ENCODE measurements at places on chromosomes 3 and 15.

- no peak for DNase-seq
These were observed 32.7 kb downstream of the SMAD3 start for GRCh38 chr15:67097930-67098740.

GRCh38 chr3:129162729-129163579, 2.1 kb upstream of the ISY1 start:
- no peak for DNase-seq

DNA sequence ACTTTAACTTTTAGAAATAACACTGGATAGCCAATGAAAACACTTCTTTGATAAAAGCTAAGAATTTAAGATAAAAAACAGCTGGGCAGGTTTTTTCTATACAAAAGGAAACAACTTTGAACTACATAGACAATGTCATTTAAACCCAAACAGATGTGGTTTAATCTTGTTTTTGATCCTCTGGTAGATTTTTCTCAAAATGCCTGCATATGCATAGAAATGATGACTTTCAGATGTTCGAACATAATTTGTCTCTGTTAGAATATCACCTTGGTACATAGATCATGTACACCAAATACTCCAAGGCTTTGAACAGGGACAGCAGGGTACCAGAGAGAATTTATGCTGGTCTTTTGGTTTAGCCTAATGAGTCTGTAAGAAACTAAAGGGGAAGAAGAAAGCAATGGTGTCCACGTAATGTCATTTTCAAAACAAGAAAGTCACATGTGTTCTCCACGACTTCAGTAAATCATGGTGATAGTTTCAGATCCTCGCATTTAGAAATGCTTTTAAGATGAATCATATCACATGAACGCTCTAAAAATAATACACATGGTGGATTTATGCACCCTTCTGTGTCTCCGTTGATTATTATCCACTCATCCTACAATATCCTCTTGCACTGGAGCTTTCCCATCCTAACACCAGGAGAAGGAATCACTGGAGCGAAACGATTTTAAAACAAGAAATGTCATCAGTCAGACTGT, 160.1 kb upstream of the PDZRN3 start:
- DNase-seq, result no peak

GRCh38 chr15:86829245-86829644, 749.6 kb downstream of the AGBL1 start:
- DNase-seq, result no peak

DNA sequence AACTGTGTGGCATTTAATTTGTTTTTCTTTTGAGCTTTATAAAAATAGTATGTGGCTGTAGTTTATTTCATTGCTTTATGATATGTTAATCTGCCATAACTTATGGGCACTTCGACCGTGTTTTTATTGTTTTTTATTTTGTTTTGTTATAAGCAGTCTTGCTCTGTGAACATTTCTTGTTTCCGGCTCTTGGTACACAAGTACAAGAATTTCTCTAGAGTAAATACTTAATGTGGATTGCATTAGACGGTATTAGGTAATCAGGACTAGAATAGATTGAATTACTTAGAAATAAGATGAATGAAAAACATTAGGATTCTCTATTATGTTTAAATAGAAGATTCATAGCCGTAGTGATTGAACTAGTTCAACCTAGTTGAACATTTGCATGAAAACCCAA, 2.1 kb downstream of the ZFAND6 start:
- DNase-seq, result no peak

GRCh38 chr3:190036631-190037030, 84.1 kb downstream of the P3H2 start:
- DNase-seq, result no peak

DNA sequence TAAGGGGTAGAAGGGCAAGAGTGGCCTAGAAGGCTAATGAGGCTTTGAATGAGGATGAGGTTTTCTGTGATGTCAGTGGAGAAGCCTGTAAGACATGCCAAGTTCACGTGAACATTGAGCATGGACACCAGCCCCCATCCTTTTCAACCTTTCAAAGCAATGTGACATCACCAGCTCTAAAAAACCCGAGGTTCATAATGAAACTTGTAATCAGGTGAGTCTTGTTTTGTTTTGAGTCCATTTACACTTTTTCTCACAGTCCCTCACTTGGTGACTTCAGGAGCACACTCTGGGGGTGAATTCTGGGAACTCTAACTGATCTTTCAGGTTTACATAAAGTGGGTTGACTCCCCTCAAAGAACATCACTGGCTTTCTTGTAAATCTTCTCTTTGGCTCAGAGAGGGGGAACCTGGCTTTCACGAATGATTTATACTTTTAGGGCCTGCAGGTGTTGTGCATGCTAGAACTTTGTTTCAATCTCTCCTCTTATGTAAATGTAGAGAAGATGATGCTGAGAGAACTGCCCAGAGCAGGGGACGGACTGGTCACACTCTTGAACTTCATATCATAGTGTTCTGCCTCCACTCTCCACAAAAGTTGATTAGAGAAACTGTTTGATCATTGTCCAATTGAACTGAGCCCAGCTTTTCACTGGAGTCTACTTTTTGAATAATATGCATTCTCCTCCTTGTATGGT, 224.7 kb upstream of the SATB1 start:
- DNase-seq, result no peak

DNA sequence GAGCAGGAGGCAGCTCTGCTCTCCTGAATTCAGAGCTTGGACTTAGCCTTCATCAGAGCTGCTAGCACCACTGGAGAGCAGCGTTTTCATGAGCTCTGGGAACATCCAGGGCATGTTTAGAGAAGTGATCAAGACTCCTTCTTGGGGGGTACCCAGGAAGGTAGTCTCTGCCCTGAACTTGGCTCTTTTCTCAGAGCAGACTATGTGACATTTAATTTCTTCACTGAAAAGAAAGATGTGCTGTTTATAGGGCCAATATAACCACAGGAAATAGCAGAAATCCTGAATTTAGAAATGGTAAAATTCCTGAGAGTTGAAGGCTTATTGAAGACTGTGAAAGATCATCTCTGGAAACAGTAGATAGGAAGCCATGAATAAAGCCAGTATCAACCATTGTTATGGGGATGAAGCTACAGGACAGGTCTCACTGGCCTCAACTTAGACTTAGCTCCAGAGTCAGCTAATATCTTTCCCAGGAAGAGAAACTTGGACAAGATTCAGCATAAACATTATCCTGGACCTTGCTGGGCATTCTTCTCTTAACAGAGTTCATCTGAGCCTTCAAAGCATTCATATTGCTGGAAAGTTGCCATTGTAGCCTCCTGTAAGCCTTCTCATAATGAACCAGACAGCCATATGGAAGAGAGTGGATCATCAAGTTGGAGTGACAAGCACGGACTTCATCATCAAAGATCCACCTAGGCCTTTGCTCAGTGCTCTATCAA, 386.6 kb upstream of the THBS1 start:
- DNase-seq, result no peak

DNA sequence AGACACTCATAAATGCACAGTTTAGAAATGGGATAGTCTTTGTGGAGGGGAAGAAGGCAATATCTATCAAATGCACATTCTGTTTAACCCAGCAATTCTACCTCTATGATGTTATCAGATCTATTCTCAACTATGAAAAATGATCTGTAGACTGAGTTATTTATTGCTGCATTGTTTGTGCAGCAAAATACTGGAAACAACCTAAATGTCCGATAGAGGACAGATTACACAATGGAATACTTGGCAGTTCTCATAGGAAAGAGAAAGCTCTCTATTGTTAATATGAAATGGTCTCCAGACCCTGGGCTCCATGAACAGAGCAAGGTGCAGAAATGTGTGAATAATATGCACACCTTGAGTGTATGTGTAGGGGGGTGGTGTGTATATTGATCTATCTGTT, 49.0 kb upstream of the SELENOK start:
- no peak for DNase-seq

DNA sequence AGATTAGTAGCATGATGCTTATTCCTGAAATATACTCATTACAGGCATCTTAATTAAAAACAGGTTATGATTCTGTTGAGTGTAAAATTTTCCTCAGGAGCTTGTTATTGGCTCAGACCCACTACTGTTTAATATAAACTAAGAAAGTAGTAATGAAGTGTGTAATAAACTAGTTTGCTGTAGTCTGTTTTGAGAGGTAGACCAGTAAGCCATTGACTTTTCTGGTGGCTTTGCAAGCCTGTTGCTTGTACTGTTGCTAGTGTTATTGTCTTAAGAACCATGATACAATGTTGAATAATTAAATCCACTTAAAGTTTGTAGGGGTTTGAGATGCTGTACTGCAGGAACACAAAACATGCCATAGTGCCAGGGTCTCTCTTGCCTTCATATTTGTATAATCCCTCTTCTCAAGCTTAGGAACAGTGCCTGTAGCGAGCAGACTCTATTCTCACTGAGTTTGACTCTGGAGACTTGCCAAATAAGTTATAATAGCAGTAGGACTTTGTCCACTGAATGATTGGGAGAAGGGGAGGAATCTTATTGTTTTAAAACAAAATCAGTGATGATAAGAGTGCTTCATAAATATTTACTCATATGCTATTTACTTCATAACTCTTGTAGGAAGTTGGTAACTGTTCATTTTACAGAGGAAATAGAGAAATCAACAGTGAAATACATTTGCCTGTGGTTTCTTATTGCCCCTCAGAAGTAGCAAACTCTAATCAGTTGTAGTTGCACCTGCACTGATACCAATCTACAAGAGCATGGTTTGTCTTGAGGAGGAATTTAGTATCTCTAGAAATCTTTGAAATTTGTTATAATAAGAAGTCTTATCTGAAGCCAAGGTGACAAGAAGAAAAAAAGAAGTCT, 13.4 kb downstream of the TCF12 start:
- no peak for DNase-seq

DNA sequence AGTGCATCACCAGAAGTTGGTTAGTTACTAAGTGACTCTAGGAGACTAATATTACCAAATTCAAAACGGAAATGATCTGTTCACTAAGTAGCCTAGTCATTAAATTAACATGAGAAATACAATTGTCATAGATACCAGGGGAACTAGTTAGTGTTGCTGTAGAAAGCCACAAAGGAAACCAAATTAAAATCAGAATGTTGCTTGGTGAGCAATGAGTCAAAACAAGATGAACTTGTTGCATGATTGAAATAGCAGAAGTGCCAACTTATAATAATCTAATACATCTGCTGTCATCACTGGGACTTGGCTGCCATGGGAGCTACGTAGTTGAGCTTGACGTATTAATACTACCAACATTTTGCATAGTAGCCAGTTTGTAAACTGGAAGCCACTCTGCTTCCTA, 458.1 kb downstream of the DIPK2A start:
- DNase-seq, result no peak

- no peak for DNase-seq
These were observed 235.4 kb downstream of the FOXP1 start for GRCh38 chr3:71348001-71348632.

DNA sequence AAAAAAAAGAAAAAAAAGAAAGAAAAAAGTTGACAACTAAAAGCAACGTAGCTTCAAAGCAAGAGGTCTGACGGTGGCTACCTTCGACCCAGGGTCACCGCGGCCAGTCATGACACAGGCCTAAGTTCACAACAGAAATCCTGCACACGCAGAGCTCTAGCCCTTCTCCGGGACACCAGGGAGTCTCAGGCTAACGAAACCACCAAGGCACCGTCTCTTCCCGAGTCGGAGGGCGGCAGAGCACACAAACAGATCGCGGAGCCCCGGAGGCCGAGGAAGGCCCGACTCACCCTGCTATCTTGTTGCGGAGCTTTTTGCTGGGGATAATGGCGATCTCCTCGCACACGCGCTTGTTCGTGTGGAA, 584 bp downstream of the RPS17 start:
- no peak for DNase-seq

DNA sequence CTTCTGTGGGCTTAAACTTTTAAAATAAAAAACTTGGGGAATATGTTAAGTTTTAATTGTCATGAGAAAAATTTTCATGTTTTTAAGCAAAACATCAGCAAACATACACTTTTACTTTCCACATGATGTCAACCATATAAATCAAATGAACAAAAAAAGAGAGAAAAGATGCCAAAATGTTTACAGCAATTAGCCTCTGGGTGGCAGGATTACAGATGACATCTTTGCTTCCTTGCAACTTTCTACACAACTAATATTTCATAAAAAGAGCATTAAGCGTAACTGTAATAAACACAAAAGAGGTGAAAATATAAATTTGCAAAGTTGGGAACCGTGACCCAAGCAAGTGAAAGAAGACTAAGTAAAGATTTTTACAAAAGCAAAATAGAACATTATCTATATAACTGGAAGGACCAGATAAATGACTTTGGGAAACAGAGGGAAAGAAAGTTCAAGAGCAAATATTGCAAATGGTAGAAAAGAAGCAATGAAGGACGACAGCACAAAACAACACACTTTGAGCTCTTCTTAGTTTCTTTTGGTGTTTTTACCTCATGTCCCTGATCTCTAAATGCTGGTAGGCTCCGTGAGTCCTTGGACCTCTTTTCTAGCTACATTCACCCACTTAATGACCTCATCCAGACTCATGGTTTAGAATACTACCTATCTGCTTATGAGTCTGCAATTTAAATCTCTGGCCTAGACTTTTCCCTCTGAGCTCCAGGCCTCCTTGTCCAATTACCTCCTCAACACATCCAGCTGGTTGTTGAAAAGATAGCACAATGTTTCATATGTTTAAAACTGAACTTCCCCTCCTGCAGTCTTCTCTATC, 9.4 kb downstream of the TP53BP1 start:
- DNase-seq, result no peak

GRCh38 chr3:177426878-177427495, 229.7 kb upstream of the TBL1XR1 start:
- no peak for DNase-seq

DNA sequence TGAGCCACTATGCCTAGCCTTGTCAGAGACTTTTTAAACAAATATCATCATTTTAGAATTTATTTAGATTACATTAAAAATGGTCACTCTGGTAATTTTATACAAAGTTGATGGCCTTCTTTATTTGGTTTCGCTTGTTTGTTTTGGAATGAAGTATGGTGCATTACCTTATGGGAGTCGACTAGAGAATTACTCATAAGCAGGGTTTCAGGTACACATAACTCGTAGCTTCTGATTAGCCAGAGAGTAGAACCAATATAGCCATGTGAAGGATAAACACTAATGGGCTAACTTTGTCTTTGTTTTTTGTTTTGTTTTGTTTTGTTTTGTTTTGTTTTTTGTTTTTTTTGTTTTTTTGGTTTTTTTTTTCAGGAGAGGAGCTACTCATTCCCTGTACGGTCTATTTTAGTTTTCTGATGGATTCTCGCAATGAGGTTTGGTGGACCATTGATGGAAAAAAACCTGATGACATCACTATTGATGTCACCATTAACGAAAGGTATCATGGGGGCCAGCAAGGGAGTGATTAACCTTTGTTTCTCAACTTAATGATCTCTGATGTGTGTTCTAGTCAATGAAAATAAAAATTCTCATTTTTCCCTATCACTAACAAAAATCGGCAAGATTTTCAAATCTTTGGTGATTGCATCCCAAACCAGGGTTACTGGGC, 113.2 kb downstream of the IL1RAP start:
- DNase-seq, result no peak

Measured in C1 segment of cervical spinal cord (tissue), 14 donors.